EL (cell line): ENCODE measurements at places on chromosomes 6 and 20.

DNA sequence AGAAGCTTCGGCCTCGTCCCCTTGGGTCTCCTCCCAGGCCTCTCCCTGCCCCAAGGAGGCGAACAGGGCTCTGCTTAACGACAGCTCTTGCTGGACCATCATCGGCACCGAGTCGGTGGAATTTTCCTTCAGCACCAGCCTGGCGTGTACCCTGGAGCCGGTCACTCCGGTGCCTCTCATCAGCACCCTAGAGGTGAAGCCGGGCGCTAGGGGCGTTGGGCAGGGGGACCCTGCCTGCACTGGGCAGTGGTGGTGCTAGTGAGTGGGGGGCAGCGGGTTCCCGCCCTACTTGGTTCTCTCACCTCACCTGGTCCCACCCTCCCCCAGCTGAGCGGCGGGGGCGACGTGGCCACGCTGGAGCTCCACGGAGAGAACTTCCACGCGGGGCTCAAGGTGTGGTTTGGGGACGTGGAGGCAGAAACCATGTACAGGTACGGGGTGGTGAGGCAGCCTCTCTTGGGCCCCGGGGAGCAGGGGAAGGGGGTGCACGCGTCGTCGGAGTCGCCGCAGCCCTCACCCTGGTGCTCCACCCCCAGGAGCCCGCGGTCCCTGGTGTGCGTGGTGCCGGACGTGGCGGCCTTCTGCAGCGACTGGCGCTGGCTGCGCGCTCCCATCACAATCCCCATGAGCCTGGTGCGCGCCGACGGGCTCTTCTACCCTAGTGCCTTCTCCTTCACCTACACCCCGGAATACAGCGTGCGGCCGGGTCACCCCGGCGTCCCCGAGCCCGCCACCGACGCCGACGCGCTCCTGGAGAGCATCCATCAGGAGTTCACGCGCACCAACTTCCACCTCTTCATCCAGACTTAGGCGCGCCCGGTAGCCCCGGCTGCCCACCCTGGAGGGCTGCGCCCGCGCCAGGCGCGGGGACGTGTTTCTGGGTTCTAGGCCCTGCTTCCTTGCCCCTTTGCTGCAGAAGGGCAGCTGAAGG lies 8.3 kb upstream of the MATN4 start:
- DNase-seq, result no peak

- DNase-seq, result peak; percentile 70
Measured at GRCh38 chr6:157235600-157236039, 87.7 kb downstream of the TMEM242 start.

- no peak for DNase-seq
Measured at GRCh38 chr6:128479991-128480390, 40.4 kb downstream of the PTPRK start.

GRCh38 chr6:163356324-163356723 lies 58.2 kb upstream of the QKI start:
- peak; percentile 77 for DNase-seq

DNA sequence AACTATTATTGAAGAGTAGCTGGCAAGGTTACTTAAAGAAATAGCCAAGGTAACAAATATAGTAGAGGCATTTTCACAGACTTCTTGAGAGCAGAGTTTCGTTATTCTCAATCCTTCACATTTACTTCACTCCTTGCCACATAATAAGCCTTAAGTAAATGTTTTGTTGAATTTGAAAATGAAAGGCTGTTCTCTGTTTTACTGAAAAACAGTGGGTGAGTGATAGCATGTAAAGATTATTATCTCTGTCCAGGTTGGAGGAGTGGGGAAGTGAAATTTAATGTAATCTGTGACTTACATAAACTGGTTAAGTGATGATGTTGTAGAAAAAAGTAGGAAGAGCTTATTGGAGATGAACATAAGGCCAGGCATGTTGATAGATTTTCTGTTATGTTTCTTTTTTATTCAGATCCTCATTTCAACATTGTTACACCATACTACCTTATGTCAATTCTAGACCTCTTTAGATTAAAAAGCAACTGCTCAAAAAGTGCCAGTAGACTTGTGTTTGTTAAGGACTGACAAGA lies 55.0 kb downstream of the QKI start:
- DNase-seq, result no peak

DNA sequence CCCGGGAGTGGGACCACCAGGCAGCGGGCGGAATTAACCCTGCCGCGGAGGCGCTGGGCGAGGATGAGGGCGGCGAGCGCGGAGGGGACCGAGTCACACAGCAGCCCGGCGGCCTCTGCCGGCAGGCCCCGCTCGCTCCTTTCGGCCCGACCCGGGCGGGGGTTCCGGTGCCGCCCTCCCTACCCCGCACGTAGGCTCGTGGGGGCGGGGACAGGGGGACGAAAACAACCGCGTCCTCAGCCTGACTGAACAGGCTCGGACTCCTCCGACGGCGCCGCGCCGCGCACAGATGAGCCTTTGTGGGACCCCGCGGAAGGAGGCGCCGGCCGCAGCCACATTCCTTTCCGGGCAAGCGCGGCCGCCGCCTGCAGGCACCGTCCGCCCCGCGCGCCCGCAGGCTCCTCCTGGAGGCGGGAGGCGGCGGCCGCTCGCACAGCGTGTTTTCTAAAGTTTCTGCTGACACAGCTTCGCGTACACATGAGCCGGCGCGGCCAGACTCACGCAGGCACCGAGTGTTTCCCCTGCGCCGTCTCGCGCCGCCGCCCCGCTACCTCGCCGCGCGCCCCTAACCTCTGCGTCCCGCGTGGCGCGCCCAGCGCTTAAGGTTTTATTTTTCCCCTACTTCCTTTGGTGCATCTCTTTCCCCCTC lies 244.3 kb downstream of the ARID1B start:
- DNase-seq, result peak; percentile 93

DNA sequence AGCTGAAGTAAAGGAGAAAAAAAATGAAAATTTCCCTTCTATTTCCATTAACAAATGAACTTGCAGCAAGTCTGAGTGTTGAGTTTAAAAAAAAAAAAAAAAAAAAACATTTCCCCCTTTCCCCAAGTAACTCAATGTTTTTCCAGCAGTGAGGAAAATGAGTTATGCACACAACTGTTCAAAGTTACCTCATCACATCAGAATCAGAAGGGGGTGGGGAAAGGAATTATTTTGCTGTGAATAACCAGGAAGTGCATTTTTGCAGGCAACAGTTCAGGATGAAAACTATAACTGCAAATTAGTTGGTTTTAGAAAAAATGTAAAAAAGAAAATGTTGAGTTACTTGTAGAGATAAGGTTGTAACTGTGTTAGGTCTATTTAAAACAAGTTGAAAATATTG lies 568.9 kb upstream of the CITED2 start:
- DNase-seq, result peak; percentile 98

GRCh38 chr6:115133790-115134189 lies 791.0 kb upstream of the HS3ST5 start:
- DNase-seq, result no peak

- no peak for DNase-seq
Measured at GRCh38 chr20:31966991-31967655, 828 bp upstream of the XKR7 start.

DNA sequence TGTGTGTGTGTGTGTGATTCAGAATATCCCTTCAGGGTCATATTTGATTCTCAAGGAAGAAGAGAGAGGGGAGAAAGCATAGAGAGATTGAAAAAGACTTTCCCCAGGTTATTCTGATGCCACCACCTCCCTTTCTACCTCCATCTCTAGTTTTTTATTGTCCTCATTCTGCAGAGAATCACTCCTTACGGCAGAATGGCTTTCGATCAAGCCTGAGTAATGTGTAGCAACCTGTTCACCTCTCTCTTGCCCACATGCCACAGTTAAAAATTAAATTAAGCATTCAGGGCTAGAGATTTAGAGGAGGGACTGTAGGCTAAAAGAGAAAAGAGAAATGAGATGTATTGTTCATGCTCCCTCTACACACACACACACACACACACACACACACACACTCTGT lies 18.1 kb downstream of the KLHL32 start:
- no peak for DNase-seq

DNA sequence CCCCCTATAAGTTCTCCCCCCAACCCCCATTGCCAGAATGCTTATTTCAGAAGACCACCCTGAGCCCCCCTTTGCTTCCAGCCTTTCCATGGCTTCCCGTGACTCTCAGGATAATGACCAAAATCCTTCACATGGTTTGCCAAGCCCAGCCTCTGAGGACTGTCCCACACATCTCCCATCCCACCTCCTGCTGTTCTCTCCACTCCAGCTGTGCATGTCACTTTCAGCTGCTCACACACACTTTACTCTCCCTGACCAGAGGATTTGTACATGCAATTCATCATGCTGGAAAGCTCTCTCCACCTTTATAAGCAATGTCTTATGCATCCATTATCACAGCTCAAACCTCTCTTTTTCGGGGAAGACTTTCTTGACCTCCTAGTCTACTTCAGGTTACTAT lies 164.2 kb downstream of the PRL start:
- no peak for DNase-seq

- no peak for DNase-seq
Measured at GRCh38 chr6:111714416-111715270, 109.0 kb upstream of the TRAF3IP2 start.

DNA sequence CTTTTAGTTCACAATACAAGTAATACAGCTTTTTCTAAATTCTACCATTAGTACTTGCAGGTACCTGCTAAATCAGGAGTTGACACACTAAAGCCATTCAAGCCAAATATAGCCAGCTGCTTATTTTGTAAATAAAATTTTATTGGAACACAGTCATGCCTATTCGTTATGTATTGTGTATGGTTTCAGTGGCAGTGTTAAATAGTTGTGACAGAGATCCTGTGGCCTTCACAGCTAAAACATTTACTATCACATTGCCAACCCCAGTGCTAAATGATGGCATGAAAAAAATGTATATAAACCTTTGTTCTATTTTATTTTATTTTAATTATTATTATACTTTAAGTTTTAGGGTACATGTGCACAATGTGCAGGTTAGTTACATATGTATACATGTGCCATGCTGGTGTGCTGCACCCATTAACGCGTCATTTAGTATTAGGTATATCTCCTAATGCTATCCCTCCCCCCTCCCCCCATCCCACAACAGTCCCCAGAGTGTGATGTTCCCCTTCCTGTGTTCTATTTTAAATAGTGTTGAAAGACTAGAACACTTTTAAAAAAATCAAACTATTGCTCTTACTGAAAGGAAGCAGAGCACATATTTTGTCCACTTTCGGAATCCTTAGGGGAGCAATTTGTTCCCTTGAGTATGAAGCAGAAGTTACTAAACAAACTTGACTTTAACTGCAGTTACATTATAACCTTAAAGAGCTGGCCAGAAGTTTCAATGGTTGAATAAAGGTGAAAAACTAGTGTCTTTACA lies 115.7 kb downstream of the PRIM2 start:
- DNase-seq, result no peak

DNA sequence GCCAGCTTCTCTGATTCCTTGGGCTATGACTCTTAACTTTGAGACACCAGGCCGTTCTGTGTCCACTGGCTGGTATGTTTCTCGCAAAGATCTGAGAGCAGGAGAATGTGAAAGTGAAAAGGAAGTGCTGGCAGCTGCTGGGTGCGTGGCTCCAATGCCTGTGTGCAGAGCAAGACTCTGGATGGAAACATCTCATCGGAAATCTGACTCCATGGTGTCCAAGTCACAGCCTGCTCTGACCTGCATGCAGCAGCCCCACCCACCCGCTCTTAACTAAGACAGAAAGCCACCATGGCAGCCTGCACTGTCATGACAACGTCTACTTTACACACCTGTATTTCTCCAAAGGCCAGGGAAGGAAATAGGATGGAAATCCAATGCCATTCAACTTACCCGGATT lies 66.3 kb upstream of the MPC1 start:
- DNase-seq, result no peak

- peak; percentile 73 for DNase-seq
Measured at GRCh38 chr6:75412969-75413662, 80.5 kb downstream of the FILIP1 start.

- DNase-seq, result no peak
Measured at GRCh38 chr6:89098461-89098860, 17.9 kb downstream of the PNRC1 start.

GRCh38 chr20:47165376-47165865 lies 191.1 kb downstream of the ZMYND8 start:
- no peak for DNase-seq

GRCh38 chr6:39881851-39882530 lies 52.3 kb downstream of the MOCS1 start:
- DNase-seq, result peak; percentile 84

DNA sequence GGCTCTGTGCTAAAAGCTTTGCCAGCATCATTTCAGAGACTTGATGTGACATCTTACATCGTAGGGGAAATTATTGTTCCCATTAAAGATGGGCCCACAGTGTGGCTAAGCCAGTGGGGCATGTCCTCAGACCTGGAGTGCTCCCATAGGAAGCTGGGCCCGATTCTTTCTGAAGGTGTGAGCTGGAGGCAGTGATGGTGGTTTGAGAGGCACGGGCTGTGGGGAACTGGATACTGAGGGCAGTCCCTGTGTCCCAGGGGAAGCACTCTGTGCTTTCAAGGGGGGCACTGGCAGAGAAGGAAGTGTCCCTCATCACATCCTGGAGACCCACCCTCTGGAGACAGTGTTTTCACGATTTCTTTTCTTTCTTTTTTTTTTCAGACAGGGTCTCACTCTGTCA lies 8.6 kb upstream of the FAM110A start:
- no peak for DNase-seq

GRCh38 chr20:52787216-52787615 lies 184.9 kb upstream of the TSHZ2 start:
- no peak for DNase-seq

DNA sequence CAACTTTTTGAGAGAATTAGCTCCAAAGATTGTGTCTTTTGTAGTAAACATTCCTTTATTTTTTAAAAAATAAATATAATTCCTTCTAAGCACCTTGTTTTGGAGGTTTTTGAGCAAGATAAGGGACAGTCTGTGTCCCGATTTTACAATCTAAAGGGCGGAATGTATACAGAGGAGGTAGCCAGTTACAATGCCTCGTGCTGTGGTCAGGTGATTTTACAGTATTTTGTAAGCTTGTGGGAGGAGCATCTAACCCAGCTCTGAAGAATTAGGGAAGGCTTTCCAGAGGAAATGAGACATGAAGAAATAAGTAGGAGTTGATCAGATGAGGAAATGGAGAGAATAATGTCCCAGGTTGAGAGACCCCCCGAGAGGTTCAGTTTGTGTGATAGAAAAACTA lies 1.3 kb downstream of the HINT3 start:
- DNase-seq, result peak; percentile 29

GRCh38 chr20:45836841-45837240 lies 3.2 kb downstream of the SNX21 start:
- no peak for DNase-seq

GRCh38 chr6:136753624-136754023 lies 38.7 kb downstream of the MAP3K5 start:
- DNase-seq, result no peak

- DNase-seq, result no peak
Measured at GRCh38 chr6:21730533-21730932, 137.0 kb downstream of the SOX4 start.

GRCh38 chr6:9307786-9308185 lies 872.4 kb upstream of the SLC35B3 start:
- DNase-seq, result no peak
